Stimulated activated CD8-positive, alpha-beta memory T cell treated with anti-CD3 and anti-CD28 coated beads, Interleukin-7, amount 100 ng/mL, for 24 hours (primary cell): ENCODE measurements at places on chromosomes 16 and 17.
A peak's percentile ranks its signal among the peaks of the same experiment; 100 is the strongest.

- no peak for DNase-seq
Observed at GRCh38 chr17:58965221-58965620, 141.5 kb downstream of the TRIM37 start.

- DNase-seq: no peak
Observed at GRCh38 chr17:28796062-28796461, 46.5 kb downstream of the FAM222B start.

DNA sequence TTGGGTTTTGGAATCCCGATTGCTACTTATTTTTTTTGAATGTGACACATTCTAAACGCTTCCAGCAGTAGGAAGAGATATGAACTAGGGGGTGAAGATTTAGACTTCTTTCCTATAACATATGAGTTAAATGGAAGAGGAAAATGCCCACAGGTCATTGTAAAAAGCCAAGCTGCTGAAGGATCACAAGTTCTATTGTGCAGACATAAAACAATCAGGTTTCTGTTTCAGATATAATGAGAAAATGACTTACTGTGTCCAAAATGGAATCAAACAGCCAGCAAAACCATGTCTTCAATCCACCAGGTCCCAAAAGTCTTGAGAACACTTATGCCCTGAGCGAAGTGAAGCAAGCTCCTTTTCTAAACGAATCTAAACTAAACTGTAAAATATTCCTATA is 157.0 kb upstream of the SOX9 start:
- DNase-seq: no peak

DNA sequence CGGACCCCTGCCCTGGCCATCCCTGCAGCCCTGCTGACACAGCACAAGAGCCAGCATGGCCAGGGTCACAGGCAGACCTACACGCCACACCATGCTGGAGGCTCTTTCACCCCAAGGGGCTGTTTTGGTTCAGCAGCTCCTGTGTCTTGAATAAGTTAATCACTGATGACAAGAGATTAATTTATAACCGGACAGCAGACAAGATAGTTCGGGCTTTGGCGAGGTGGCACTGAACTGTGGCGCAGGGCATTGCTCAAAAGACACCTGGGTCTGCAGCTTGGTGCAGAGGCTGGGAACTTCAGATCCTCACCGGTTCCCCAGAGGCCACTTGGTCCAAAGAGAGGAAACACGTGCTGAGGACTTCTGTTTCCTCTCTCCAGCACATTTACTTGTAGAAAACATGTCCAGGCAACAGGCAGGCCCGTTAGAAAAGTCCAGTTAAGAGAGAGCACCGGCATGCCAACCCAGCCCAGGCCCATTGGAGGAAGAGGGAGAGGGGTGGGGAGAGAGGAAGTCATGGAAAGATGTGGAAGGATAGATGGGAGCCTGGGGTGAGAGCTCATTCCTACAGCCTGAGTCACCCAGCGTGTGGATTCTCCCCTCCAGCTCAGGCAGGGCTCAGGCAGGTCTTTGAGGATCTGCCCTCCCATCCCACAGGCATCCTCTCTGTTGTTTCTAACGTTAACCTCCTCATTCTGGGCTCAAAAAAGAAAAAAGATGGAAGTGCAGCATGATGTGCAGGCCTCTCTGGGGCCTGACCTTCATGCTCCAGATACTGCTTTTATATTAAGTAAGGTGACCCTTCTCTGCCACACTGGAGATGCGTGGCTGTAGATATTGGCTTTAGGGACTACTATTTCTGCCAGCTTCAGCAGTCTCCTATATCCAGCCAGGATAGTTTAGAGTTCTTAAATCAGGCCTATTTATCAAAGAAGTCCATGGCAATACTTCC is 80.0 kb upstream of the HNF1B start:
- no peak for DNase-seq

GRCh38 chr16:54540525-54541180 is 254.1 kb upstream of the IRX3 start:
- no peak for DNase-seq

DNA sequence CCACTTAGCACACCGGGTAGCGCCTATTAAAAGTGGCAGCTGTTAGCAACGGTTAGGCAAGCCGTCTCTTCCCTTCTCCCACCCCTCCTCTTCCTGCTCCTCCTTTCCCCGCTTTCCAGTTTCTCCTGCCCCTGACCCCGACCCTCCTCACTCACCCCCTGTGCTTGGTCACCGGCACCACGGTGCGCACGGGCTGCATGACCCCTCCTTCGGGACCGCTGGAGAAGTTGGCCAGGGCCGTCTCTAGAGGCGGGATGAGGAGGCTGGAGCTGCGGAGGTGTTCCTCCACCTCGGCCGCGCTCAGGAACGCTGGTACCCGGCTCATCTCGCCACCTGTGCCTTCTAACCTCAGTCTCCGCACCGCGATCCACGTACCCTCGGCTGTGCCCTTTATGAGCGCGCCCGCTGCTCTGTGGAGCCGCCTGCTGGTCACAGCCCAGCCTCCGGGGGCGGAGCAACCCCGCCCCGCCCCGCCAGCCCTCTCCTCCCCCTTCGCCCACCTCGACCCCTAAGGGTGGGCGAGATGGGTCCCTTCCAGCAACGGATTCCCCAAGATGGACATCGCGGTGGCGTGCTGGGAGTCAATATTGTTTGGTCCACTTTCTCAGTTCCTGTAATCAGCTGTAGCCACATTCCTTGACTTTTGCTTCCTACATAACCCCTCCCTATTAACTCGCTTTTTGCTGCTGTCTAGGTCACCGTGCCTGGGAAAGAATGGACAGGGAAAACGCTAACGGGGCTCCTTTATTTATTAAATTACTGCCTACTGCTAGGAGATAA is at the start of gene CRYM:
TSS of gene CRYM (minus strand) at position 364 of the 780 bp plus-strand sequence. CDS start at position 325, 39 bp downstream.
- DNase-seq: no peak

DNA sequence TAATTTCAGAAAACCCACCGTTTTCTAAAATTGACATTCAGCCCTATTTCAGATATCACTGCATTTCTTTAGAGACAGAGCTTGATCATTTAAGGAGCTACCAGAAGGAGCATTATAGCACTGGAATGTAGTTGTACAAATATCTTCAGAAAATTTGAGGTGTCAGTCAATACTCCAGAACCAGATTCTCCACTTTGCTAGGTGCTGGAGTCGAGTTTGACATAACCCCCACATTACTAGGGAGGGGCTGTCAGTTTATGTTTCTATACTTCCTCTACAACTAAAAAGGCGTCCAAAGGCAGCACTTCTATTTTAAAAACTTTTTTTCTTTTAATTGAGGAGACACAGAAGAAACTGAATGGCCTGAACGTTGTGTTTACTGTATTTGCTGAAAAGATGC is 892 bp upstream of the KIAA0513 start:
- no peak for DNase-seq

DNA sequence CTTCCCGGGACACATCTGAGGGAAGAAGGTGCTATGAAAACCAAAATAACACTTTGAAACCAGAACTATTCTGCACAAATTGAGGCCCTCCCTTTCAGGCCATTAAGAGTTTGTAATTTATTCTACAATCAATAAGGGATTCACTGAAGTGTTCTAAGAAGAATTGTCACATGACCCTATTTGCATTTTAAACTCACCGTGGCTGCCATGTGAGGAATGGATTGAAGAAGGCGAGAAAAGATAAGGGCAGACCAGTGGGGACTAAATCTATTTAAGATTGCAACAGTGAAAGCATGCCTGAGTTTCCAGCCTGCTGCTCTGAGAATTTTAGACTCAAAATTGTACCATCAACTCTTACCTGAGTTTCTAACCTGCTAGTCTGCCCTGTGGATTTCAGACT is 408.8 kb upstream of the SALL1 start:
- no peak for DNase-seq

GRCh38 chr17:75428543-75429469 is 23.3 kb upstream of the GRB2 start:
- DNase-seq: no peak

DNA sequence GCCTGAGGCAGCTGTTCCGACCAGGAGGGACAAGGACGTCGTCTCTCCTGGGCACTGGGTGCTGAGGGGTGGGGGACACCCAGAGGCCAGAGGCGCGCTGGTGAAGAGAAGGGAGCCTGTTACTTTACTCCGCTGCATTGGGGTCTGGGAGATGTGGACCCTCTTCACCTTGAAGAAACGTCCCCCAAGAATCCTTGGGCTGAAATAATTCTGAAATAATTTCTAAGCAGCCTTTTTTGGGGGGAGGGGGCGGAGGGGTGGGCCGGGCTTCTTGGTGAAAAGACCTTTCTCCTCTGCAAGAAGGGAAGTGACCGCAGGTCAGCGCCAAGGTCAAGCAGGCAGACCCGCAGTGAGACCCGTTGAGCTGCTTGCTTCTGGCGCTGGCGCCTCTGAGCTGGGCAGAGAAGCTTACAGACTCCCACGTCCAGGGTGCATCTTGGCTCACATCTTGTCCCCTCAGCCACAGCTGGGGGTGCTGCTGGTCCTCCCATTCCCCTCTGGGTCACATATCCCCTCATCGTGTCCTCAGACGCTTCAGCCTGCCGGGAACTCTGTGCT is 1.1 kb downstream of the SYT17 start:
- DNase-seq: no peak

GRCh38 chr16:50501251-50501650 is 46.9 kb upstream of the NKD1 start:
- no peak for DNase-seq

DNA sequence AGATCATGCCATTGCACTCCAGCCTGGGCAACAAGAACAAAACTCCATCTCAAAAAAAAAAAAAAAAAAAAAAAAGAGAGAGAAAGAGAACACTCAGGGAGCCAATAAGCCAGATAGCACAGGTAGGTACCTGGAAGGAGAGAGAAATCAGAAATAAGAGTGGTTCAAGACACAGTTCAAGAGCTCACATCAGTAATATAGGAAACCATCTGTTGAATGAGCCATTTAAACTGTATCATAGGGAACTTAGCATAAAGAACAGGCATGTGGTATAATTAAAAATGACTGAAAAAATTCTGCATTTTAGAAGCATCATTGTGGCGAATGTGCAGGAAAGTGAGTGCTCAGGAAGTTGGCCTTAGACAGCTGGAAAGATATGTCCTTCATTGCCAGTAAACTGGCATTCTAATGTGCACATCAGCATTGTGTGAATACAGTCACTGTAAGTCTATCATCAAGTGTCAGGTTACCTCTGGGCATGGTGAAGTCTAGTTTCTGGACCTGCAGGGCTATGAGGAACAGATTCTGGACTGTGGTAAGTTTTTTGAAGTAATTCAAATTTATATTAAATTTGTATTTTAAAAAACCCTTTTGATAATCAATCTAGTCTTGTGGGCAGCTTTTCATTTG is 20.4 kb downstream of the KRT12 start:
- no peak for DNase-seq

GRCh38 chr17:67532326-67532871 is 155.3 kb downstream of the PITPNC1 start:
- no peak for DNase-seq

- DNase-seq: no peak
Observed at GRCh38 chr17:56510554-56511342, 82.8 kb upstream of the NOG start.

GRCh38 chr16:2912330-2913199 is 834 bp downstream of the FLYWCH1 start:
- no peak for DNase-seq

DNA sequence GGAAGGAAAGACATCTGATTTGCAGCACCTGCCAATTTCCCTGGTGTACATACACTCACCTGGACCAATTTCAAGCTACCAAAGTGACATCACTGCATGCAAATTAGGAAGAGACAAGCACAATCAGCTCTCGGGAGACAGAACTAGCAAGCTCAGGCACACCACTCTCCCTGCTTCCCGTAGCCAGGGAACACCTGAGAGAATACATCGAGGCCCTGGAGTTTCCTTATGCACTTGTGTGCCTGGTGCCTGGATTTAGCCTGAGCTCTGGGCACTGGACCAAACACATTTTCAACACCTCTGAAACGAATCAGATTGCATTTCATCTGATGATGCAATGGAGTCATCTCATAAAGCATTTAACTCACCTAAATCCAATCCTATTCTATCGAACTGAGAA is 110.5 kb downstream of the HS3ST2 start:
- no peak for DNase-seq

- no peak for DNase-seq
Observed at GRCh38 chr17:82690786-82691489, 7.6 kb downstream of the RAB40B start.

- peak; percentile 38 for DNase-seq
Observed at GRCh38 chr16:79089735-79090284, 510.7 kb downstream of the MAF start.

DNA sequence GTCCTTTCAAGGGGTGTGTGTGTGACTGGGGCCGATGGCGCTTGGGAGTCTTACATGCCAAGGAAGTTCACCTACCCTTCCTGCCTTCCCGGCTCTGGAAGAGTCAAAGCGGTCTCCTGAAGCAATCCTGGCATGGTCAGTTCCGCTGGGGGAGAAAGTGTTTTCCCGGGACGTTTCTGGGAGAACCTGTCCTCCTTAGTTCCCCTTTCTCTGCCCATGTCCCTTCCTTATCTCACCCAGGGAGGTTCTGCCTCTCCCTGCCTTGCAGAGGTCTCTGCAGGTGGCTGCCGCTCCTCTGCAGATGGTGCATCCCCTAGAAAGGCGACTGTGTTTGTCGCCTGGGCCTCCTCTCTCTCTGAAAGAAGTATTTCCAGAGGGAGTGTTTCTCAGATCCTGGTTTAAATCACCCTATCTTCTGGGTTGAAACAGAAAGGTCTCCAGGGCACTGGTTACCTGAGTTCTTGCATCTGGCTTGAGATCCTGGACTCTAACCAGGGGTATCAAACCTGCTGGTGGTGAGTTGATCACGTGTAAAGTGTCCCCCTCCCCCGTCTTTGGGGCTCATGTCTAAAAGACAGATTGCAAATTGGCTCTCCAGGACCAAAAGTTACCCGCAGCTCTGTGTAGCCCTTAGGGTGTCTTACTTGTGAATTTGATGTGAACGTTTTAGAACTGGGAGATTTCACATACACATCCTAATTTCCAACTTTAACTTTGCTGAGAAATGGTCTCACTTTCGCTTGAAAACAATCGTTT is 1.9 kb downstream of the PRKCB start:
- no peak for DNase-seq

- DNase-seq: no peak
Observed at GRCh38 chr16:58684001-58684353, 593 bp downstream of the SLC38A7 start.

- no peak for DNase-seq
Observed at GRCh38 chr16:83354015-83354414, 453.8 kb upstream of the HSBP1 start.

DNA sequence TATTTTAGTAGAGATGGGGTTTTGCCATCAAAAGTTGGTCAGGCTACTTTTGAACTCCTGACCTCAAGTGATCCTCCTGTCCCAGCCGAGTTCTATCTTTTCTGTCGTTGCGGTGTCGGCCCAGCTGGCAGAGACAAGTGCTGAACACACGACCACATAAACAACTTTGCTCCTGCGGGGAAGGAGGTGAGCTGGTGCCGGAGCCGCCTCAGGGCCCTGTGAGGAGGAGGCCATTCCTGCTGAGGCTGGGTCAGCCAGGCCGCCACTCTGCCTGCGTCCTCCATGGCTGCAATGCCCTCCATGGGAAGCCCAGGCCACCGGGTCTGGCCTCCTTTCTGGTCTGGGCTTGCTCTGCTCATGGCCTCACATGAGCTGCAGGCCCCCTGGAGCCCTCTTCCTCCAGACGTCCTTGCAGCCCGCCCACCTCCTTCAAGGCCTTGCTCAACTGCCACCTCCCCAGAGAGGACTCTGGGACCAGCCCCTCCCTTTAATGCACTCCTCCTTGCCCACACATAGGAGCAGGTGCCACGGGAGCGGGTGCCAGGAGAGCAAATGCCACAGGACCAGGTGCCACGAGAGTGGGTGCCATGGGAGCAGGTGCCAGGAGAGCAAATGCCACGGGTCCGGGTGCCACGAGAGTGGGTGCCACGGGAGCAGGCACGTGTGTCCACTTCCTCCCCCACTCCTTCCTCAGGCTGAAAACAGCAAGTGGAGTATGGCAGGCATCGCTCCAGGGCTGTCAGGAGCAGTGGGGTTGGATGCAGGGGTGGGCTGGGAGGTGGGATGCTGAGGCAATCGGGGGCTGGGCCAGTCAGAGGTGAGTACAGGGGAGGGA is 28.4 kb upstream of the CBFA2T3 start:
- no peak for DNase-seq
